ENCODE measurements at places on chromosomes 16 and 17. TPM values are rescaled to one million over a fixed set of nuclear protein-coding genes. Genes with fewer than 3 reads are reported as not detected.

Gene KRTAP2-1
- not detected for total RNA-seq

- no peak for DNase-seq
Measured at GRCh38 chr17:40966848-40967247, at the start of gene KRT39. KRT39 (minus strand) TSS chr17:40966948; CDS start chr17:40966856, 92 bp downstream.

- DNase-seq, result peak; percentile 71
Measured at GRCh38 chr16:15055141-15056053, 477 bp downstream of the NTAN1 start.

GRCh38 chr17:17661834-17662385, 19.3 kb upstream of the RAI1 start:
- no peak for DNase-seq

GRCh38 chr16:31187808-31188189, 7.9 kb downstream of the FUS start:
- DNase-seq, result no peak

Measured in left cardiac atrium (tissue), 4 donors.